Endodermal cell (in vitro differentiated cells): ENCODE measurements at places on chromosomes 7 and 10. TPM values are rescaled to one million over a fixed set of nuclear protein-coding genes. Genes with fewer than 3 reads are reported as not detected.
A peak's percentile ranks its signal among the peaks of the same experiment; 100 is the strongest.

- DNase-seq: no peak
Observed at GRCh38 chr7:5701085-5701914, 80.2 kb downstream of the RNF216 start.

DNA sequence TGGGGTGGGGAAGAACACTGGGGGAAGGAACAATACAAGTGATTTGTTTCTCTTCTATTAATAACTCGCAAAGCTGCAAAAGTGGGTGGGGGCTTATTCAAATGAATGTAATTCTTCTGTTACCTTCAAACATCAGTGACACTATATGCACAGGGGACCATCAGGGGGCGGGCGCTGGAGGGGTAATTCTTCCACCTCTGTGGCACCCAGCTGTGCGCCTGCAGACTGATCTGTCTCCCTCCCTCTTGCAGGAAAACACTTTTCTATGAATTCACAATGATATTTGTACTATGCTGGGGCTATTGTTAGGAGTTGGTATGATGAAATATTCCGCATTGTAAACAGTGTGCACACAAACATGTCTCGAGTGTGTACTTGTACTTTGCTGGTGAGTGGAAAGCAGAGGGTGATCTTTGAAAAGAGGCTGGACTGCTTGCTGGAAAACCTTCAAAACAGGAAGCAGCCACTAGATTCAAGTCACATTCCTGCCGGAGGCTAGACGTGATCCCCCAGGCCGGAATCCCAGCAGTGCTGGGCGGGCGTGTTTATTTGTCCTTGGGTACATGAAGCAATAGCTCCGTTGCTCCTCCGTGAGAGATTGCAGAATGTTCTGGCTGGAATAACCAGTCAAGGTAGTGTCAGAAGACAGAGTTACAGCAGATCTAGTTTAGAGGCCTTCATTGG is 15.8 kb upstream of the BNIP3 start:
- DNase-seq: peak; percentile 91

GRCh38 chr7:33590916-33591315 is 314.4 kb upstream of the BMPER start:
- no peak for DNase-seq

GRCh38 chr7:48708635-48709034 is 215.7 kb upstream of the CDC14C start:
- DNase-seq: peak; percentile 70

DNA sequence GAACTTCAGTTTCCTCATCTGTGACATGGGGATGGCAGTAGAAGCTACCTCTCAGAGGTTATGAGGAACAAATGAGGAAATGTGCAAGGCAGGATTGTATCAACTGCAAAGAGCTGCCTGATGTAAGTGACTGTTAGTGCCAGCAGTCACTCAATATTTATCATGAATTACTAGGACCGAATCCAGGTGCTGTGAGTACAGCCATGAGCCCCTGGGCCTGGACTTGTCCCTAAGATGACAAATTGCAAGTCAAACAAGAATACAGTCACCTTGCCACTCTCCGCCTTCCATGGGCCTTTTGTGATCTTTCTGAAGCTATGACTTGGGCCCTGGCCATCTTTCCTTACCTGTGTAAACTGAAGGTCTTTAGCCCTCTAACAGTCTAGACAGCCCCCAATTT is 27.7 kb upstream of the TLX1 start:
- no peak for DNase-seq

DNA sequence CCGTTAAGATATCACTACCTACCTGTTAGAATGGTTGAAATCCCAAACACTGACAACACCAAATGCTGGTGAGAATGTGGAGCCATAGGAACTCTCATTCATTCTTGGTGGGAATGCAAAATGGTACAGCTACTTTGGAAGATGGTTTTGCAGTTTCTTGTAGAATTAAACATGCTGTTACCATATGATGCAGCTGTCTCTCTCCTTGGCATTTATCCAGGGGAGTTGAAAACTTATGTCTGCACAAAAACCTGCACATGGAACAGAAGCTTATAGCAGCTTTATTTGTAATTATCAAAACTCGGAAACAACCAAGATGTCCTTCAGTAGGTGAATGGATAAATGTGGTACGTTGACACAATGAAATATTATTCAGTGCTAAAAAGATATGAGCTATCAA is 199.5 kb downstream of the BICC1 start:
- no peak for DNase-seq

DNA sequence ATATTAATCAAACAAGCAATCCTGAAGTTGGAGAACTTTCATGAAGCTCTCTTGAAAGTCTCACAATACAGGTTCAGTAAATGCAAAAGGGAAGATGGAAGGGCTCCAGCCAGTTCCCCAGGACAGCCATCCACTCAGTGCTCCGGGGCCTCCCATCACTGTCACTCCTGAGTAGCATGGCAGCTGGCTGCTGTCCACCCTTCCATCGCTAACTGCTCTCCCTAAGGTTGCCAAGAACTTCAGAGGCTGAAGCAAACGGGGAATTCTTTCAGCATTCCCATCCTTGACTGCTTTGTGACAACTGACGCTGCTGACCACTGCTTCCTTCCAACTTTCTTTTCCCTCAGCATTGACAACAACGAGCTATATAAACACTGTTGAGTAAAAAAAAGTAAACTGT is 69.1 kb downstream of the VPS41 start:
- no peak for DNase-seq

DNA sequence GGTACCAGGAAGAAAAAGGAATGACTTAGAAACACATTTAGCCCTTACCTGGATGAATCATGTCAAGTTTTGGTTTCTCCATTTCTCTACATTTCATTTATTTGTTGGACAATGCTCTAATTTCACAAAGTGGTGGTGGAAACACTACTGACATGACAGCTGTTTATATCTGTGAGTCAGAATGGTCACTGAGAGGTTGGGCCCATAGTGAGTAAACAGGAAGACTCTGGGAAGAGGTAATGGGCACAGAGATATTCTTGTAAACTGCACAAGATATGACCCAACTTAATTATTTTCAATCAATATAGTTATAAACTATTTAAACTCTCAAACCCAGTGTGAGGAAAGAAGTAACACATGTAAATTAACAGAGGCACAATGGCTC is 176.3 kb upstream of the MEOX2 start:
- no peak for DNase-seq

GRCh38 chr7:23529262-23529859 is 2.4 kb downstream of the TRA2A start:
- DNase-seq: no peak

DNA sequence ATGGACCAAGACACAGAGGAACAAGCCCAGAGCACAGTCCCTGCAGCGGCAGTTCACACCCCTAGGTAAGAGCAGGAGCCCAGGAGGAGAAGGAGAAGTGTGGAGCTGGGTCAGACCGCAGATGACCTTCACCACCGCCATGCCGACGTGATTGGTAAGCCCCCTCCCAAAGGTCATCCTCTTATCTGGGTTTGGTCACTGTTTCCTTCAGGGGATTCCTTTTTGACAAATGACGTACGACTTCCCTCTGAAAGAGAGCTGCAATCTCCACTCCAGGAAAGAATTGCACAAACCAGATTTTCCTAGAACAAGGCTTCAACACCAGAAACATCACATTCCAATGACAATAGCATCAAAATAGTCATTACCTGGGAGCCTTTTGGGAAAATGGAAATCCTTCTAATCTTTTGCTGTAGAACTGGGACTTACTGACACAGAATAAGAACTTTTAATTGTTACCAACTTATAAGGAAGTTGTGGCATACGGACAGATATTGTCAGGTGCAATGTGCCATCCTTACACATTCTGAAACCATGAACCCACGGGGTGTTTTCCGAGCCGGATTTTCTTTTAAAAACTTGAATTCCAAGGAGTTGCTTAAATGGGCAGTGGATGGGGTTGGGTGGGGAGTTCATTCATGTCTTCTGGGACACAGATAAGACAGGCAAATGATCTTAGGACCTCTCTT is 20.8 kb upstream of the ADAM12 start:
- no peak for DNase-seq

DNA sequence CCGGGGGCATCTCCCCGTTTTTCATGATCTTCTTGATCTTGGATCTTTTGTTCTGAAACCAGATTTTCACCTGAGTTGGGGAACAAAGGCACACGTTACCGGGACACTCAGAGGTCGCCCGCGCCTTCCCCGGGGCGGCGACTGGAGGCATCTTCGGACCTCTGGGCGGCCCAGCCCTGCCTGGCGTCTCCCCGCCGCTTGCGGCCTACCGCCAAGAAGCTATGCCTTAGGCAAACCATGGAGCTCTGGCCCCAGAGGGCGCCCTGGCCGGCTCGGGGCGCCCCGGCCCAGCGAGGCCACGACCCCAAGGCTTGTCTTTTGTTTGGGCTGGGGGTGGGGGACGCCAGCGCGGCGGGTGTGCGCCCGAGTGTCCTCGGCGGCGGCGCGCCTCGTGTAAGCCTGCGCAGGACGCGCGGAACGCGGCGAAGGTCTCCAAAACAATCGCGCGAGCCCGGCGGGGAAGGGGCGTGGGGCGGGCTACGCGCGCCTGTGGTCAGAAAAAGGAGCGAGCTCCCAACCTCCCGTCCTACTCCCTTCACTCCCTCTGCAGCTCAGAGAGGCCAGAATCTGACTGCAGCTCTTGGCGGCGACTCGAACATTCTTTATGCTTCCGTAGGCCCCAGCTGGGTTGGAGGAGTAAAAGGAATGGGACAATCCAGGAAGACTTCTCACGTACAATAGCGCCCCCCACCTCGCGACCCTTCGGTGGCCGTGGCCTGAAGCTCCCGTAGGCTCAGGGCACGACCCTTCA is 3.5 kb downstream of the DLX5 start:
- DNase-seq: peak; percentile 84

- peak; percentile 62 for DNase-seq
Observed at GRCh38 chr7:148340438-148341280, 249.9 kb upstream of the C7orf33 start.

DNA sequence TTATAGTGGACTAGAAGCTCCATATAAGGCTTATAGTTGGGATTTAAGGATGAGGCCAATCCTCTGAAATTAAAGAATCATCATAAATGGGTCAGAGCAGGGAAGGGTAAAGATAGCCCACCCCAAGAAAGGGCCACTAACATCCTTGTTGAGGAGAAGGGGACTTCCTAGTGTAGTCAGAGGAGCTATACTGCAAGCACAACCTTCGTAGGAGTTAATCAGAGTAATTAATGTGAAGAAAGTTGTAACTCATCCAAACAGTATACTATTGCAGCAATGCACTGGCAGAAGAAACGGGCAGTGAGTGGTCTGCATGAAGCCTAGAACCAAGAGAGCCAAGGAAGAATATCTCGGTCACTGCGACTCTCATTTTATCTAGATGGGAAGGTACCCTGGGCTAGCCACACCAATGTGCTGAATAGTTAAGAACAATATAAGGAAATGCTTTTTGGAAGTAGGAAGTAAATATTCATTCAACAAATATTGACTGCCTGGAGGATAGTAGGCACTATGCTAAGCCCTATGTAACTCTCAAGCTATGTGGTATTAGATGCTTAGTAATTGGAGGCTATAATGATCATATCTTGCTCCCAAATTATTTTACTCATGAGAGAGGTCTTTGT is 13.3 kb downstream of the OTUD1 start:
- no peak for DNase-seq

GRCh38 chr10:51288511-51288910 is 214.2 kb downstream of the PRKG1 start:
- no peak for DNase-seq

The CTNNA3 gene
- total RNA-seq: 4.3 and 7.2 TPM in 2 replicates

The KAT6B gene
- total RNA-seq: 35.6 and 39.1 TPM in 2 replicates

The LBX1 gene
- not detected in 2 replicates for total RNA-seq

The ADAM8 gene
- 3.3 and 5.5 TPM in 2 replicates for total RNA-seq
